ENCODE measurements at places on chromosomes 16 and 17.

DNA sequence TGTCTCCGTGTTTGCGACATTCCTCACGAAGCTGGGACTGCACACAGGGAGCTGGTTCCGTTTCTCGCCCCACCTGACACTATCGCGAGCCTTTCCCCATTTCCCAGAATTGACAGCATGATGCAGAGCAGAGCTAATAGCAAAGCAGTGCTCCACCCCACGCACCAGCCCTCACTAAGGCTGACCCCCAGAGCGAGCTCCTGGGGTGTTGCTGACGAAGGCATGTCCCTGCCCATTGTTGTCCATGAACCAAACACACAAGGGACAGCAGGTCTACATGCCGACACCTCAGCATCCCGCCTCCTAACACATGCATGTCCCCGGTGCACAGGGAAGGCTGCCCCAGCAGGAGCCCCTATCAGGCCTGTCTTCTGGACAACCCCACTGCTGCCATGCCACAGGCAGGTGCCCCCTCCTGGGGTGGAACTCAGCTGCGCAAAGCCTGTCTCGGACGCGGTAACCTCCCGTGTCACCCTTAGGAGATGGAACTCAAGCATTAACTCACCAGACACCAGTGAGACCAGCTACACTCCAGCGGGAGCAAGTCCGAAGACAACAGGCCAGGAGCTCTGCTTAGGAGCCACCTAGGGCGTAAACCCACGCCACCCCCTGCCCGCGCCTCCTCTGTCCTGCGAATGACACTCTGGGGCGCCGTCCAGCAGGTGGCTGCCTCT lies 16.9 kb upstream of the TRAP1 start:
- no peak for DNase-seq

- no peak for DNase-seq
These were observed 33.2 kb upstream of the KCNJ2 start for GRCh38 chr17:70136131-70136530.

DNA sequence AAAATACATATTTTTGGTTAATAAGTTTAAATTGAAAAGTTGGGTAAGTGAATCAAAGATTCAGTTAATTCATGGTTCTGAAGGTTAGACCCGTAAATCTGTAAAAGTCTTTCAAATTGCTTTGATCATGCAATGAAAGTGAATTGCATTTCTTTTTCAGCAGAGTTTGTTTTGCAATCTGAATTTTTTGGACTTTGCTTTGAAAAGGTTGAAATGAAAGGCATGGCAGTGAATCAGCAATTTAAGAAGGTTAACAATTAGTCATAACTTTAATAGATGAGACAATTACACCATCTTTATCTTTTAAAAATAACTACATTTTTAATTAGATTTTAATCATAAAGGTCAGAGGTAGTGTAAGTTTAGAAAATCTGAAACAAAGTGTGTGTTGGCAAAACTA lies 310.9 kb upstream of the KCNJ16 start:
- DNase-seq = no peak

DNA sequence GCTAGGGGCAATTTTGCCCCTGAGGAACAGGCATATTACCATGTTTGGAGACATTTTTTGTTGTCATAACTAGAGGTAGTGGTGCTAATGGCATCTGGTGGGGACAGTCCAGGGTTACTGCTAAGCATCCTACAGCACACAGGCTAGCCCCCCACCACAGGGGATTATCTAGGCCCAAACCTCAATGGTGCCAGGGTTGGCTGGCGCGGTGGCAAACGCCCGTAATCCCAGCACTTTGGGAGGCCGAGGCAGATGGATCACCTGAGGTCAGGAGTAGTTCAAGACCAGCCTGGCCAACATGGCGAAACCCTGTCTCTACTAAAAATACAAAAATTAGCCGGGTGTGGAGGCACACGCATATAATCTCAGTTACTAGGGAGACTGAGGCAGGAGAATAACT lies 15.2 kb downstream of the C1QTNF1 start:
- DNase-seq = no peak

DNA sequence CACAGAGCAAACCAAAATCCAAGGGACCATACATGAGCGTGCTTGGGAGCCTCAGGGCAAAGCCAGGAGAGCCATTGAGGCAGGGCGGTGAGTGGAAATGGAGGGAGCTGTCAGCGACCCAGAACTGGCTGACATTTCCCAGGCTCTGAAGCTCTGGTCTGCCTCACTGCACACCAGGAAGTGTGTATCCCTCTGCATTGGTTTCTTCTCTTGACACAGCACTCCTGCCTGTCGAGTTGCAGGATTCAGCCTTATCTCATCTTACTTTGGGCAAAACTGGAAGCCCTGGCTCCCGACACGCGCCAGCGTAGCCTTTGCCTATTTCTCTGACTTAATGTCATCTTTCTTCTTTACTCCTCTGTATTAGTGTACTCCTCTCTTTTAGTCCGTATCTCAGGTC lies 144.7 kb upstream of the HS3ST3A1 start:
- DNase-seq = no peak

DNA sequence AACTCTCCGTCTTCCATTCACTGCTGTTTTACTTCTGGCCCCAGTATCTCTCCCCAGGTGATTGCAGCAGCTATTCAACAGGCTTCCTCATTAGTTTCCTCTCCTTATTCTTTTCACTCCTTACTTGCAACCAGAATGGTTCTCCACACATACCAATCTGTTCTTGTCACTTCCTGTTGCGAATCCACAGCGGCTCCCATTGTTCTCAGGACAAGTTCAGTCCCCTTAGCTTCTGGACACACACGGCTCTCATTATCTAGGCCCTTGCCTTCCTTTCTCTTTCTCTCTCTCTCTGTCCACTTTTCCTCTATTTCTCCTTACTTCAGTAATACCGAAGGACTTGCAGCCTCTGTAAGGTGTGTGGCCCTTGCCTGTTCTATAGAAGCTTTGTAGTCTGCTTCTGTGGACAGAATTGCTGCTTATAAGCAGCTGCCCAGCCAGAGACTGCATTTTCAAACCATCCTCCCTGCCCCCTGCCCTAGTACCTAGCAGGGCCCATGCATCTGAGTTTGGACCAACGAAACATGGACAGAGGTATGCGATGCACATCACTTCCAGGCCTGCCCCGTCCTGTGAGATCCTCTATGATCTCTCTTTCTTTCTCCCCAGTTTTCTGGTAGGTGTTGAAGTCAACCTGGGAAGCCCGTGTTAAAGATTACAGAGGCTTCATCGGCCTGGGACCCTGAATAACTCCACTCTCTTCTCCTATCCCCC lies 45.7 kb downstream of the VAT1L start:
- no peak for DNase-seq

DNA sequence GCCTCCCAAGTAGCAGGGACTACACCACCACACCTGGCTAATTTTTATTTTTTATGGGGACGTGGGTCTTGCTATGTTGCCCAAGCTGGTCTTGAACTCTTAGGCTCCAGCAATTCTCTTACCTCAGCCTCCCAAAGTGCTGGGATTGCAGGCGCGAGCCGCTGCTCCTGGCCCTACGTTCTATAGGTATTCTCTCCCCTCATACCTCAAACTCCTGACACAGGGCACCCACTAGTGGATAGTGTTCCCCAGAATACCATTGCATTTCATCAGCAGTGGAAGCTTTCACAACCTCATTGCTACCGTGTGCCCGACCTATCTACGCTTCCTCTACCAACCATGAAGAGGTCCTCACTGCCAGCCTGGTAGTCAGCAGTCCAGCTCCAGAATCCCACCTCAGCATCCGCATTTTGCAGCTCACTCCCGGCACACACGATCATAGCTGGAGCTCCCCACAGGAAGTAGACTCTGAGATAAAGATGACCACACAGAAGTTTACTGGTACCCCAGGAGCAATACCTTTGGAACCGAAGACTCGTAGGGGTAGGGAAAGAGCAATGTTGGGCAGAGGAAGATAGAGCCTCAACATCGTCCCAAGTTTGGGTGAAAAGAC lies 9.3 kb downstream of the CTRB2 start:
- DNase-seq = no peak

GRCh38 chr16:89281189-89281577 lies 63.7 kb downstream of the ZNF778 start:
- DNase-seq = no peak

DNA sequence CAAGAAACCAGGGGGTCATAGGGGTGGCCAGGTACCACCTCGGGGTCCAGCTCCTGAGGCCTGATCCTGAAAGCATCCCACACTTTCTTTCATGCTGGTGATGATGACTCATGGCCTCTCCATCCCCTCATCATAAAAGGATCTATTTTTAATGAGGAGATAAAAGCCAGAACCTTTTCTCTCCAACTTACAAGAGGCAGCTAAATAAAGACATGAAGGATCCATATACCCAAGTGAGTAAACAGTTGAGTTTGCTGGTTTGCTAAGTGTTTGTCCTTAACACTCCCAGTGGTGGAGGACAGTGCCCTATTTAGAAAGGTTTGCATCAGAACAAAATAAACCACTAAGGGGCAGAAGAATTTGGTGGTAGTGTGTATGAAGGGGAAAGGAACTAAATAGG lies 383.8 kb downstream of the GRIN2A start:
- DNase-seq = no peak

GRCh38 chr16:81610144-81610842 lies 165.7 kb downstream of the CMIP start:
- no peak for DNase-seq

GRCh38 chr17:33373273-33373672 lies 80.2 kb upstream of the ASIC2 start:
- no peak for DNase-seq

DNA sequence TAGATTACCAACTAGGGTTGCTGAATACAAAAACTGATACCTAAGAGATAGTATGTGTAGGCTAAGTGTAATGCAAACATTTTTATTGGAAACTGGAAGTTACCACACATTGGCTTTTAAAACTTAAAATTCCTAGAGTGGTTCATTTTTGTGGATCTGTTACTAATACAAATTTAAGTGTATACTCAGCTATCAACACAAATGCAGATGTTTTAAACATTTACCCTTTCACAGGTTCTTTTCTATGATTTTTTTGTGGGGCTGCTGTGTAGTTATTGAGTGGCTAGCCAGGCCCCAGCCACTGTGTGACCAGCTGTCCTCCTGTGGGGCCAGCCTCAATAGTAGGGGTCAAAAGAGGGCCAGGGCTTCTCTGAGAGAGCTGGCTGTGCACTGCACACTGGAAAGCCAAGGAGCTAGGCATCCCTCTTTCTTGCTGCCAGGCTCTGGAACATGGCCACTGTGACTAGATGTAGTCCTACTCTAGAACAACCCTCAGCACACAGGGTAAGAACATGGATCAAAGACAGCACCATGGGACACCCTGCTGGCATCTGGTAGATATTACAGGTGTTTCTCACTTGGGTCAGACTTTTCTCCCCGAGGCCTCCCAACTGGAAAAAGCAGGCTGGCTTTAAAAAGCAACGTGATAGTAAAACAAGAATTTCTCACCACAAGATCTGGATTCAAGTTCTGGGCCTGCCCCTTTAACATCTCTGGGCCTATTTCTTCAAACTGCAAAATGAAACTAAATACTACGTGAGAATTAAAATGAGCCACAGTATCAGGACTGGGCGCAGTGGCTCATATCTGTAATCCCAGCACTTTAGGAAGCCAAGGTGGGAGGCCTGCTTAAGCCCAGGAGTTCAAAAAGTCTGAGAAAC lies 7.3 kb upstream of the VEZF1 start:
- DNase-seq = no peak

- no peak for DNase-seq
These were observed 147.1 kb downstream of the RPTOR start for GRCh38 chr17:80691784-80692183.

DNA sequence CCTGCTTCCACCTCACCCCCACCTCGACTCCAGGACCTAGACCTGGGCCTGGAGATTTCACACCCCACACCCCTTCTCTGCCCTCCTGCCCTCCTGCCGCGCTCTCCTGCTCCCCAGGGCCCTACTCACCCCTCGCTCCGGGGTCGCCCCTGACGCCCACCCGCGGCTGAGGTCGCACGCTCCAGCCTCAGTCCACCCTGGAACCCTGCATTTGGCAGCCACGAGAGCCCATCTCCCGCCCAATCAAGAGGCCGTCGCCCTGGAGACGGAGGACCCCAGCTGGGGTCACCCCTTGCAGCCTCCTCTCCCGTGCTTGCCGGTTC lies 16.1 kb downstream of the TLE7 start:
- DNase-seq = no peak

DNA sequence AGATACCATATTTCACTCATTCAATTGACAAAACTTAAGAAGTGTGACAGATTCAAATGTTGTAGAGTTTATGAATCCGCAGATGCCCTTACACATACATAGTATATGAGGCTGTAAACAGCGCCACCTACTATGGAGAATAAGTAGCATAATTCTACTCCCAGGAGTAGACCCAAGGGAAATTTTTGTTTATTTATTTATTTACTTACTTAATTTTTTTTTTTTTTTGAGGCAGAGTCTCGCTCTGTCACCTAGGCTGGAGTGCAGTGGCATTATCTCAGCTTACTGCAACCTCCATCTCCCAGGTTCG lies 35.5 kb downstream of the GAN start:
- no peak for DNase-seq

DNA sequence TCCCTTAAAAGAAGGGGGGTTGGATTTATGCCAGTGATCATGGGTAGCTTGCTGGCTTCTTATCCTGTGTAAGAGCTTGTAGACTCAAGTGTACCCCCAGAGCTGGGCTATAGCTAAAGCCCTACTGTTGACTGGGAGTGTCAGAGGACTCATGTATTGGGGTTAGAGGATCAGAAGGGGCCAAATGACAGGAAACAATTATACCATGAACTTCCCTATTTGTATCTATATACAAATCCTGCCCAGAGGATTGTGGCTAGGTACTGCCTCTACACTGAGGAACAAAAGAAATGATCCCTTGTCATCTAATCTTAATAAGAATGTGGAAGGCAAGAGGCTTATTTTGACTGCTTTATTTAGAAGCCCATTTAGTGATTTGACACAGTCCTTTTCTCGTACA lies 14.3 kb downstream of the ZP2 start:
- DNase-seq = no peak

GRCh38 chr16:66926961-66927436 lies 1.7 kb upstream of the RRAD start:
- no peak for DNase-seq

GRCh38 chr17:67532326-67532871 lies 155.3 kb downstream of the PITPNC1 start:
- no peak for DNase-seq

DNA sequence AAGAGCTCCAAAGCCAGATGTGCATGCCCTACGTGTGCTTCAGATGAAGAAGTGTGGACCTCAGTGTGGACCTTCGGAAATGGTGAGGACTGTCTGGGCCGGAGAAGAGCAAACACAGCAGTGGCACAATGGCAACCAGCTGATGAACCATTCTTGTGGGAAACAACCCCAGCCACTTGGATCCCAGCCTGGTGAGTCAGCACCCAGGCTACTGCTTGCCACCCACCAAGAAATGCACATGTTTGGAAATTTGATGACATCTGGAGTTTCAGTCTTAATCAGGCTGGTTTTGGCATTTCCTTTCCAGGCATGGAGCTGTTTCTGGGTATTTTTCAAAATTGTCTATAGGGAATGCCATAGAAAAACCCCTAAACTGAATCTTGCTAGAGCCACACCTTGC lies 42.7 kb downstream of the DYNLRB2 start:
- no peak for DNase-seq

Data from NCI-H1048 (cell line).